ENCODE measurements at places on chromosomes 1 and 21. TPM values are rescaled to one million over a fixed set of nuclear protein-coding genes. Genes with fewer than 3 reads are reported as not detected.

Gene GBP6
- 0.16 TPM for total RNA-seq

DNA sequence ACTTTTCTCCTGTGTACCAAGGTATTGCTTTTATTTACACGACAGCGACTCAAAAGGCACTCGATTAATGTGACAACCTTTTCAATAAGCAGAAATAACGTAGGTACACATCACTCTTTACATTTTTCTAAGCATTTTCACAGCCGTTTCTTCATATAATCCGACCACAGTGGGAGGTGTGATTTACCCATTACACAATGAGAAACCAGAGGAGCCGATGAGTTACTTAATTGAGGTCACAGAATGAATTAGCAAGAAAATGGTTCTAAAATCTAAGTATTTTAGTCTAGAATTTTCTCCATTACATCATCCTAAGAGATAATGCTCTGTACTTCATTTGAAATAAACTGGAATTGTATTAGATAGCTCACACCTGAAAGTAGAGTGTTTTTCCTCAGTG lies 71.5 kb downstream of the UMODL1 start:
- no peak for DNase-seq

Gene TNNT2
- 3,022 TPM for total RNA-seq

DNA sequence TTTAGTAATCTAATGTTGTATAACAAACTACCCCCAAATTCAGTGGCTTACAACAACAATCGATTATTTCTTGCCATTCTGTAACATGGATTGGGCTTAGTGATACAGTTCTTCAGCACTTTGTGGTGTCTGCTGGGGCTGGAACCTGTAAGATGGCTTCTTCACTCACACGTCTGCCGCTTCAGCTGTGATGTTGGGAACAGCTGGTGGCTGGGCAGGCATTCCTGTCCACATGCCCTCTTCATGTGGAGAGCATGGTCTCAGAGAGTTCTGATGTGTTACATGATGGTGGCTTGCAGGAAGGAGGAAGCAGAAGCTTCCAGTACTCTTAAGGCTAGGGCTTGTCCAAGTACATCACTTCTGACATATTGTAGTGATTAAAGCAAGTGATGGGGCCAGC lies 276.9 kb downstream of the PTBP2 start:
- peak; percentile 68 for DNase-seq

DNA sequence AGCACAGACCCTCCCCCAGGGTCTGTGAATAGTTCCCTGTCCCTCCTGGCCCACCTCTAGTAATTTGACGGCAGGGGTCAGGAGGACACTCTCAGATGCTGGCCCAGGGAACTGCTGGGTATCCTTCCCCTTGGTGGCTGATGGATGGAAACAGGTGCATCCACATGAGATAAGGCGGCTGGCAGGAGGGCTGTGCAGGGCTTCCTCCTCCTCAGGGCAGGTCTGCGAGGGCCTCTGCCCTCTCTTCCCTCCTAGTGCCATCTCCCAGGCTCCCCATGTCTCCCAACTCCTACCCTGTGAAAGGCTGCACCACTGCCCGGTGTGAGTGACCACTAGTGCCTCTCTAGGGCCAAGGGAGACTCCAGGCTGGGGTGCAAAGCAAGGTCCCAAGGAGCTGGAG lies 123.9 kb downstream of the GLIS1 start:
- DNase-seq = peak; percentile 73

DNA sequence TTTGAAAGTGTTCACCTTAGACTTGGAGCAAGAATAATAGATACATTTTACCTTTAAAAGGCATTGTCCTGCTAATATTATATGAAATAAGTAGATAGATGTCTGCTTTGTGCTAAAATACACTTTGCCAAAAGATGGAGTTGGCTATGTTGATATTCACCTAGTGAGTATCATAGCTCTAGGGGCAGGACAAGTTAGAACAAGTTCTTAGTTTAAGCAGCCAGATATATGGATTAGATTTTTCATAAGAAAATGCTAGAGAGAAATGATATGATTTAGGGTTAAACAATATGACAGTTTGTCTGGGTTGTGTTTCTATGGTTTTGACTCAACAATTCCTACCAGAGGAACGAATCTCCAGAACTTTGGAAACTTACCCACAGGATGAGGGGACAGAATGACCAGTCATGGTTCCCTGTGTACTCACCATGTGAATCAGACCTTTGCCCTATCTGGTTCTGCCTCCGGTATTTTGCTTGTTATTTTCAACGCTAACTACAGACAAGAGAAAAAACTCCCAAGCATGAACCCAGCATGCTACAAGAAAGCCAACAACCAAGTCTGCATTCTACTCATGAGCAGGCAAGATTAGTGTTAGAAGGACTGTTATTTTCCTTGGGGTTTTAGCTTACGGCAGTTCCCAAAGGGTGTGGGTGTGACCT lies 1.7 kb downstream of the F5 start:
- peak; percentile 2 for DNase-seq

- DNase-seq = peak; percentile 31
Observed at GRCh38 chr1:245859493-245860114, 647.5 kb downstream of the SMYD3 start.

GRCh38 chr1:219660666-219661463 lies 48.0 kb upstream of the ZC3H11B start:
- DNase-seq = peak; percentile 90

Measured in myocyte (in vitro differentiated cells).